ENCODE measurements at places on chromosomes 4 and X. TPM values are rescaled to one million over a fixed set of nuclear protein-coding genes. Genes with fewer than 3 reads are reported as not detected.

The BEX1 gene
- not detected for total RNA-seq

DNA sequence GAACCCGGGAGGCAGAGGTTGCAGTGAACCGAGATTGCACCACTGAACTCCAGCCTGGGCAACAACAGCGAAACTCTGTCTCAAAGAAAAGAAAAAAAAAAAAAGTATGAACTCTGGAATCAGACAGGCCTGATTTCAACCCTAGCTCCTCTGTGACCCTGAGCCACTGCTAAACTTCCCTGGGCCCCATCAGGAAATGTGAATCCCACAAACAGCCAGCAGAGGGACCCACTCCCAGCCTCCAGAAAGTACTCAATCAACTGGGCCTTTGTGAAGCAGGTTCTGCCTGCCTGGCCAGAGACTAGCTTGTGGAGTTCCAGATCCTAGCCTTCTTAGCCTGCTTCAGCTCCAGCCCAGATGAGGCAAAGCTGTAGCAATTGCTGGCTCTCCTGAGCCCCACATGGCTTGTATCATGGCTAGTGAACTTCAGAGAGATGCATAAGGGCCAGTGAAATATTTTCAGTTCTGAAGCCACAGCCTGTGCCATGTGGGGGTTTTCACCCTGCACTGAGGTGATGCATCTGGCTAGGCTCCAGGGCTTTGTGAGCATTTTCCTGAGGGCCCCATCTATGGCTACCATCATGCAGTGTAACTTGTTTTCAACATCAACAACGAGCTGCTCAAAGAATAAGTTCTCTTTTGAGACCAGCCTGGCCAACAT lies 7.2 kb upstream of the IDS start:
- H3K27ac ChIP-seq: no peak overlapping the region
- peaks cover 10% of the 10 kb centered on the region for H3K36me3 ChIP-seq
- H3K4me3 ChIP-seq: no peak overlapping the region
- peaks cover 46% of the 10 kb centered on the region for H3K4me1 ChIP-seq
- H3K27me3 ChIP-seq: peaks cover 2% of the 10 kb centered on the region
- DNase-seq: peak; percentile 61

- H3K27me3 ChIP-seq: no peaks in the 10 kb centered on the region
- peaks cover 19% of the 10 kb centered on the region for H3K4me1 ChIP-seq
- no peak overlapping the region for H3K27ac ChIP-seq
- H3K36me3 ChIP-seq: peaks cover 30% of the 10 kb centered on the region
- no peak overlapping the region for H3K4me3 ChIP-seq
Observed at GRCh38 chr4:152468408-152468807, 67.5 kb downstream of the FBXW7 start.

GRCh38 chr4:176340871-176341685 lies 21.3 kb downstream of the SPCS3 start:
- H3K27ac ChIP-seq: no peak overlapping the region
- peaks cover 11% of the 10 kb centered on the region for H3K36me3 ChIP-seq
- H3K4me3 ChIP-seq: no peak overlapping the region
- DNase-seq: no peak
- no peaks in the 10 kb centered on the region for H3K27me3 ChIP-seq

DNA sequence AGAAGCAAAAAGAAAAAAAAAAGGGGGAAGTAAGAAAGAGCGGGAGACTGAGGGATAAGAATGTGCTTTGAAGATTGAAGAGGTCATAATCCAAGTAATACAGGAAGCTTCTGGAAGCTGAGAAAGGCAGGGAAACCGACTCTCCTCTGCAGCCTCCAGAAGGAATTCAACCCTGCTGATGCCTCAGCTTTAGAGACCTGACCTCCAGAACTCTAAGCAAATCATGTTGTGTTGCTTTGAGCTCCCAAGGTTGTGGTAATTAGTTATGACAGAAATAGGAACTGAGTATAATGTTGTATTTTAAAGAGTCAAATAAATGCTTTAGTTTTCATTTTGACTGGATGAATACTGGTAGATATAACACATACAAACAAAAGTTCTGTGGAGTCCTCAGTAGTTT lies 48.0 kb upstream of the FAT1 start:
- H3K27me3 ChIP-seq: no peaks in the 10 kb centered on the region
- no peak for DNase-seq
- no peaks in the 10 kb centered on the region for H3K36me3 ChIP-seq
- no peak overlapping the region for H3K27ac ChIP-seq

- DNase-seq: no peak
- H3K36me3 ChIP-seq: no peaks in the 10 kb centered on the region
- H3K4me1 ChIP-seq: no peaks in the 10 kb centered on the region
- H3K4me3 ChIP-seq: no peak overlapping the region
Observed at GRCh38 chrX:115650916-115651315, 89.9 kb downstream of the PLS3 start.

- H3K4me1 ChIP-seq: peaks cover 3% of the 10 kb centered on the region
- peaks cover 5% of the 10 kb centered on the region for H3K27me3 ChIP-seq
- no peaks in the 10 kb centered on the region for H3K36me3 ChIP-seq
Observed at GRCh38 chrX:74343343-74344279, 39.6 kb downstream of the ZCCHC13 start.

The GLUD2 gene
- total RNA-seq: 0.63 TPM

GRCh38 chr4:102500696-102501446 lies at the start of gene NFKB1:
NFKB1 (plus strand) TSS chr4:102501359; CDS start chr4:102525519, 24,160 bp downstream.
- H3K36me3 ChIP-seq: peaks cover 21% of the 10 kb centered on the region
- peak; percentile 78 for DNase-seq
- peak within 1 kb of the TSS; percentile 89 for H3K4me3 ChIP-seq
- peak within 1 kb of the TSS; percentile 87 for H3K27ac ChIP-seq

The SH2D1A gene
- 61.2 TPM for total RNA-seq

The ADGRL3 gene
- not detected for total RNA-seq

- H3K36me3 ChIP-seq: peaks cover 21% of the 10 kb centered on the region
Observed at GRCh38 chr4:6125103-6125651, 75.2 kb downstream of the JAKMIP1 start.

- peaks cover 72% of the 10 kb centered on the region for H3K4me1 ChIP-seq
- DNase-seq: no peak
- H3K27ac ChIP-seq: no peak overlapping the region
Observed at GRCh38 chr4:112279025-112279881, 6.5 kb downstream of the TIFA start.

- DNase-seq: no peak
- H3K4me3 ChIP-seq: no peak overlapping the region
- H3K27ac ChIP-seq: no peak overlapping the region
- no peaks in the 10 kb centered on the region for H3K4me1 ChIP-seq
- peaks cover 26% of the 10 kb centered on the region for H3K36me3 ChIP-seq
Observed at GRCh38 chr4:8457646-8458252, 17.2 kb downstream of the TRMT44 start.

GRCh38 chr4:46974891-46975543 lies 18.4 kb downstream of the GABRA4 start:
- no peaks in the 10 kb centered on the region for H3K4me1 ChIP-seq
- peaks cover 6% of the 10 kb centered on the region for H3K27me3 ChIP-seq
- no peaks in the 10 kb centered on the region for H3K36me3 ChIP-seq
- no peak overlapping the region for H3K27ac ChIP-seq
- H3K4me3 ChIP-seq: no peak overlapping the region
- DNase-seq: no peak

GRCh38 chr4:77308843-77309242 lies 151.8 kb downstream of the CCNG2 start:
- H3K27me3 ChIP-seq: peaks cover 5% of the 10 kb centered on the region
- H3K4me1 ChIP-seq: no peaks in the 10 kb centered on the region
- DNase-seq: no peak
- H3K36me3 ChIP-seq: no peaks in the 10 kb centered on the region
- H3K4me3 ChIP-seq: no peak overlapping the region

GRCh38 chr4:54513204-54513603 lies 144.6 kb upstream of the KIT start:
- no peaks in the 10 kb centered on the region for H3K36me3 ChIP-seq
- DNase-seq: no peak
- H3K4me3 ChIP-seq: no peak overlapping the region
- no peak overlapping the region for H3K27ac ChIP-seq

DNA sequence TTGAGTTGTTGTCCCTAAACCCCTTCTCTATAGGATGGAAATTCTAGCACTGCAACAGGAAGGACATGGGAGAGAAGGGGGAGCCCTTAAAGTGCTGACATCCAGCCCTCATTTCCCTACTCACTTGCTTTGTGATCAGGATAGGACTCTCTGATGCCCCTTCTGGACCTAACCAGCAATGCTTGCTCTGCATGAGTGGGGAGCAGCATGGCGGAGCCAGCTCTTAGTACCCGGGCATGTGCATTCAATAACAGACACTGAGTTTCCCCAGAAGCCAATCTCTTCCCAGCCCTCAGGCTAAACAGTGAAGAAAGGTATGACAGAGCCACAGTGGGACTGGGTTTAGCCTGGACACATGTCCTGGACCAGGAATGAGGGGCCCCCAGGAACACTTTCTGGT lies 14.0 kb downstream of the SOD3 start:
- no peaks in the 10 kb centered on the region for H3K4me1 ChIP-seq
- DNase-seq: no peak
- H3K27ac ChIP-seq: no peak overlapping the region
- H3K4me3 ChIP-seq: no peak overlapping the region
- peaks cover 1% of the 10 kb centered on the region for H3K27me3 ChIP-seq
- H3K36me3 ChIP-seq: no peaks in the 10 kb centered on the region

DNA sequence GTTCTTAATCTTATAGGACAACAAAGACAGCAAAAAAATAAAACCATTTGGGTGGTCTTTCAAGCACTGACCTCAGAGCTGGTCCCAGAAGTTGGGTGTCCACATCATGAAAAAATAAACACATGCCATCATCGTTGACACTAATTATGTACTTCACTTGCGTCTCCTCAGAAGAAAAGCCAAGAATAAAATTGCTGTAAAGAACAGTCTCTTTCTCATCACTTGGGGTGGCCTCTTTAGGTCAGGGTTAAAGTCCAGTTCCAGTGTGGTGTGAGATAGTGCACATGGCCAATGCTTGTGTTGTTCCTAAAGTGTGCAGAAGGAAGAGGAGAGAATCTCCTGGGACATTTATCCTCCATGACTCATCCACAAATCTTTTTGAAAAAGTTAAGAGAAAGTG lies 49.5 kb upstream of the IBSP start:
- no peaks in the 10 kb centered on the region for H3K4me1 ChIP-seq
- H3K27me3 ChIP-seq: peaks cover 2% of the 10 kb centered on the region
- no peak overlapping the region for H3K4me3 ChIP-seq
- DNase-seq: no peak
- no peak overlapping the region for H3K27ac ChIP-seq

GRCh38 chrX:129777218-129778030 lies 2.3 kb upstream of the SASH3 start:
- H3K4me3 ChIP-seq: peak overlapping the region; percentile 71
- peaks cover 61% of the 10 kb centered on the region for H3K4me1 ChIP-seq
- H3K27ac ChIP-seq: peak overlapping the region; percentile 92
- peaks cover 30% of the 10 kb centered on the region for H3K36me3 ChIP-seq

- H3K4me1 ChIP-seq: peaks cover 36% of the 10 kb centered on the region
- H3K27me3 ChIP-seq: no peaks in the 10 kb centered on the region
- H3K4me3 ChIP-seq: peak overlapping the region; percentile 40
- H3K27ac ChIP-seq: peak overlapping the region; percentile 85
Observed at GRCh38 chr4:1329408-1330371, 17.3 kb upstream of the UVSSA start.

DNA sequence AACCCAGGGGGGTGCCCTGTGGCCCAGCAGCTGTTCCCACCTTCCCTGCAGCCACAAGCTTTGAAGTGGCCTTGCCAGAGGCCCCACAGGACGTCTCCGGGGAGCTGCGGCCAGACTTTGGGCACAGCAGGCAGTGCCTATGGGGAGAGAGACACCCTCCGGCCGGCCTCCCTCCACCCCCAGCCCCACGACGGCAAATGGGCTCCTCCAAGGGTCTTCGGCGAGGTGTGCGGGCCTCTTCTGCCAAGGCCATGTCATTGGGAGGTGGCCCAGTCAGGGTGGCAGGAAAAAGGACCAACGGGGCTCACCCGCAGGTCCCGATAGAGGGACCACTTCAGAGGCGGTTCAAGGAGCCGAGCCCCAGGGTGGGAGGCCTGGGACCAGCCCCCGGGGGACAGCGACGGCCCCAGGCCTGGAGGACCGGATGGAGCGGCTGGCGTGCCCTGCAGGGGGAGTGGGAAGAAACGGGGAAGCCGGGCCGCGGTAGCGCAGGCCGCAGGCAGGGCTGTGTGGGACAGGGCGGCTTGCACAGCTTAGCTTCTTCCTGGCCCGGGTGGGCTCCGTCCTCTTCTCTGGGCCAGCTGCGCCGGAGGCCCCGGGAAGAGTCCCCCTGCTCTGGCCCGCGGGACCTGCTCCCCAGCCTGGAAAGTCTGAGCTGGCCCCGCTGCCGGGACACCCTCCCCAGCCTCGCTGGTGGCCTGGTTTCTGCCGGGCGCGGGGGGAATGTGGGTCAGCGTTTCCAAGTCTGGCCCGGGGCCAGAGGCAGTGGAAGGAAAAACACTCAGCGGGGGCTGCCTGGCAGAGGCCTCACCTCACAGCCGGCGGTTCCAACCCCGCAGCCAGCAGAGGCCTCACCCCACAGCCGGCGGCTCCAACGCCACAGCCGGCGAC lies 21.9 kb upstream of the SPON2 start:
- no peak overlapping the region for H3K27ac ChIP-seq
- H3K27me3 ChIP-seq: no peaks in the 10 kb centered on the region
- peaks cover 18% of the 10 kb centered on the region for H3K36me3 ChIP-seq
- peaks cover 10% of the 10 kb centered on the region for H3K4me1 ChIP-seq
- DNase-seq: peak; percentile 12

The TRIM61 gene
- 1.1 TPM for total RNA-seq

- no peak overlapping the region for H3K4me3 ChIP-seq
- no peak for DNase-seq
- H3K4me1 ChIP-seq: peaks cover 4% of the 10 kb centered on the region
- H3K27ac ChIP-seq: no peak overlapping the region
- peaks cover 5% of the 10 kb centered on the region for H3K36me3 ChIP-seq
- peaks cover 6% of the 10 kb centered on the region for H3K27me3 ChIP-seq
Observed at GRCh38 chr4:38752941-38753806, 29.6 kb downstream of the TLR10 start.

DNA sequence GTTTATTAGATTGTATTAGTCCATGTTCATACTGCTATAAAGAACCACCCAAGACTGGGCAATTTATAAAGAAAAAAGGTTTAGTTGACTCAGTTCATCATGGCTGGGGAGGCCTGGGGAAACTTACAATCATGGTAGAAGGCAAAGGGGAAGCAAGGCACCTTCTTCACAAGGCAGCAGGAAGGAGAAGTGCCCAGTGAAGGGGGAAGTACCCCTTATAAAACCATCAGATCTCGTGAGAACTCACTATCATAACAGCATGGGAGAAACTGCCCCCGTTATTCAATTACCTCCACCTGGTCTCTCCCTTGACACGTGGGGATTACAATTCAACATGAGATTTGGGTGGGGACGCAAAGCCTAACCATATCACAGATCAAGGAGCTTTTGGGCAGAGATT lies 8.1 kb upstream of the HSD17B13 start:
- no peaks in the 10 kb centered on the region for H3K27me3 ChIP-seq
- no peak overlapping the region for H3K4me3 ChIP-seq
- H3K4me1 ChIP-seq: no peaks in the 10 kb centered on the region
- no peak overlapping the region for H3K27ac ChIP-seq
- H3K36me3 ChIP-seq: peaks cover 22% of the 10 kb centered on the region

GRCh38 chrX:122113376-122113775 lies 1066.0 kb downstream of the GLUD2 start:
- H3K4me1 ChIP-seq: no peaks in the 10 kb centered on the region
- no peak overlapping the region for H3K27ac ChIP-seq
- no peak for DNase-seq
- no peaks in the 10 kb centered on the region for H3K27me3 ChIP-seq

GRCh38 chr4:112523008-112523721 lies 7.2 kb upstream of the NEUROG2 start:
- no peak for DNase-seq
- no peak overlapping the region for H3K27ac ChIP-seq
- H3K27me3 ChIP-seq: peaks cover 71% of the 10 kb centered on the region
- peak overlapping the region; percentile 63 for H3K4me3 ChIP-seq
- H3K36me3 ChIP-seq: no peaks in the 10 kb centered on the region

Measured in activated CD4-positive, alpha-beta memory T cell treated with anti-CD3 and anti-CD28 coated beads, Interleukin-2, amount 10 ng/mL, durations not matched to agents 7 days and 5 days (primary cell).